Activated CD8-positive, alpha-beta memory T cell treated with anti-CD3 and anti-CD28 coated beads, Interleukin-2, amount 10 ng/mL, durations not matched to agents 7 days and 5 days (primary cell): ENCODE measurements at places on chromosomes 13 and 19.

DNA sequence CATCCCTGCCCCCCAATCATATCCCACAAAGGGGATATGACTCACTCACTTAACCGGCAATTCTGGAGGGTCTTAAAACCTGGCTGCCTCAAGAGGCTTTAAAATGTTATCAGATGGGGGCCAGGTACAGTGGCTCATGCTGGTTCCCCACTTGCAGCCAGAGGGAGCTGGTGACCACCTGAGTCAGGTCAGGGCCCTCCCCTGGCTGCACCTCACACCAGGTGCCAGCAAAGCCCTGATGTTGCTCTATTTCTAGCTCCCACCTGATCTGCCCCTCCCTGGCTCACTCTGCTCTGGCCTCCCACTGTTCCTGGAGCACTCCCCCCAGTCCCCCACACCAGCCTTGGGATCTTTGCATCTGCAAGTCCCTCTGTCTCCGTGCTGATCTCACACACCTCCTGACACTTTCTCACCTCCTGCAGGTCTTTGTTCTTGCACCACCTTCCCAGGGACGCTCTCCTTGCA is 14.2 kb downstream of the HPN start:
- DNase-seq, result no peak

DNA sequence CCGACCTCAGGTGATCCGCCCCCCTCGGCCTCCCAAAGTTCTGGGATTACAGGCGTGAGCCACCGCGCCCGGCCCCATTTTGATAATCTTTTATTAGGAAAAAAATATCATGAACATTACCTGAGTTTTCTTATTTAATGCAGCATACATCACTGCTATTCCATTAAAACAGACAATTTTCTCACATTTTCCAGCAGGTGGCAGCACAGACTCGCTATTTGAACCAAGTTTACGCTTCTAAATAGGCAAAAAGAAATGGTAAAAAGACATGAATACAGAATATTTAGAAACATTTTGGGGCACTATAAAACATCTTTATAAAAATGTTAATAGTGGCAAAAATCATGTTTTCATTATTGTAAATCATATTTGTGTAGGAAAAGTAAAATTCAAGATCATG is 903.1 kb downstream of the SLITRK6 start:
- DNase-seq, result no peak

DNA sequence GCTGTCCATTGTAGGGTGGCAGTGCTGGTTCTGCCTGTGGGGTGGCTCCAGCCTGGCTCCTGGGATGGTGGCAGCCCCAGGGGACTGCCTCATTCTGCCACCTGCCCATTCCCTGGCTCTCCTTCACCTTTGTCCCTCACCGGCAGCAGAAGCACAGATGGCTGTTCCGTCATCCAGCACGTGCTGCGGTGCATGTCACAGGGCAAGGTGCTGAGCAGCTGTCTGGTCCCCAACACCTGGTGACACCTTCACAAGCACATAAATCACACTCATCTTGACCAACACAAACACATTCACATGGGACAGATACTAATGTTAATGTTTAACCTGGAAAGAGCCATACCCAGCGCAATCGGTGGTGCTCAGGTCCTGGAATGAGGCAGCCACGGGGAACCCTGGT is 126.8 kb downstream of the UQCRFS1 start:
- no peak for DNase-seq

DNA sequence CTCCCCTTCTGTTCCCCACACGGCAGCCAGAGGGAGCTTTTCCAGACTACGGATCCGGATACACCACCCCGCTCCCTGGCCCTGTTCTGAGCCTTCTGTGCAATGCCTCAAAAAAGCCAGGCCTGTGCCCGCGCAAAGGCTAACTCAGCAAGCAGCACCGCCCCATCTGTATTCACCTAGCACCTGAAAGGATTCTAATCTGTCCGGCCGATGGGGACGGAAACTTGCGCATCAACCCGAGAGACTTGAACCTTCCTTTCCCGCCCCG is 589 bp downstream of the ZBTB45 start:
- DNase-seq, result peak; percentile 72

DNA sequence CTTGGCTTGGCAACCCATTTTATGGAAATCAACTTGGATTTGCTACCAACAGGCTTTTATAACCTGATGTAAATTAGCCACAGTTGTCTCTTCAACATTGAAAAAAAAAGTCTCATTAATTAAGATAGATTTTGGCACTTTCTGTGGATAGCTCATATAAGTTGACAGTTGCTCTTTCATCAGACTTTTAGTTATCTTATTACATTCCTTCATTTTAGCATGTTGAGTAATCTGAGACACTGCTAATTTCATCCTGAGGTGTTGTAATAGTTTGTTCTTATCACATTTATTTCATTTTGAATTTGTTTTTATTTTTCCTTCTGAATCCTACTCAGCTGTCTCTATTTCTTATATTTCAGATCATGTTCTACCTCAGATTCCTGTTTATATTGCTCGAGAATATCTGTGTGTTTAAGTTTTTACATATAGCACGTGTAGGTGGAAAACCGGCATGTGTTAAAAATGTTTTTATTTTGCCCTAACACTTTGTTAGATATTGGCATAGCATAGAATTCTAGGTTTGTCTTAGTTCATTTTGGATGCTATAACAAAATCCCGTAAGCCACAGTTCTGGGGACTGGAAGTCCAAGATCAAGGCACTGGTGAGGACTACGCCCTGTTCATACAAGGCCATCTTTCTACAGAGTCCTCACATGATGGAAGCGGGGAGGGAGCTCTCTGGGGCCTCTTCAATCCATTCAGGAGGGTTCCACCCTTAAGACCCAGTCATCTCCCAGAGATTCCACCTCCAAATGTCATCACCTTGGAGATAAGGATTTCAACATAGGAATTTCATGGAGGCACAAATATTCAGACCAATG is 239.4 kb downstream of the COL4A1 start:
- no peak for DNase-seq

DNA sequence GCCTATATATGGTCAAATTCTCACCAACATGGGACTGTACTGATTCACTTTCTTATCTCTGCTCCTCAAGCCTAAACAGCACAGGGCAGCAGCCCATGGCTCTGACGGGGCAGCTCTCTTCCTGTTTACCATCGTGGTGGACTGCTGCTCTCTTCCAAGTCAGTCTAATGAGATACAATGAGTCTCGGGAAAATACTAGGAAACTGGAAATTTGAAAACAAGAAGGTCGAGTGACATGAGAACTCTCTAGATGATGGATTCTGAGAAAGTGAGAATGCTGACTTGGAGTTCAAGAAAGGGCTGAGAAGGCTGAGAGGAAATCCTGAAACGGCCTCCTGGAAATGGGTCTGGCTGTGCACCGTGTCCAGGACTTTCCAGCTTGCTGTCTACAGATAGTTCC is 122.8 kb upstream of the ARGLU1 start:
- no peak for DNase-seq

- DNase-seq, result no peak
Measured at GRCh38 chr13:75160984-75161383, 321.0 kb downstream of the TBC1D4 start.

DNA sequence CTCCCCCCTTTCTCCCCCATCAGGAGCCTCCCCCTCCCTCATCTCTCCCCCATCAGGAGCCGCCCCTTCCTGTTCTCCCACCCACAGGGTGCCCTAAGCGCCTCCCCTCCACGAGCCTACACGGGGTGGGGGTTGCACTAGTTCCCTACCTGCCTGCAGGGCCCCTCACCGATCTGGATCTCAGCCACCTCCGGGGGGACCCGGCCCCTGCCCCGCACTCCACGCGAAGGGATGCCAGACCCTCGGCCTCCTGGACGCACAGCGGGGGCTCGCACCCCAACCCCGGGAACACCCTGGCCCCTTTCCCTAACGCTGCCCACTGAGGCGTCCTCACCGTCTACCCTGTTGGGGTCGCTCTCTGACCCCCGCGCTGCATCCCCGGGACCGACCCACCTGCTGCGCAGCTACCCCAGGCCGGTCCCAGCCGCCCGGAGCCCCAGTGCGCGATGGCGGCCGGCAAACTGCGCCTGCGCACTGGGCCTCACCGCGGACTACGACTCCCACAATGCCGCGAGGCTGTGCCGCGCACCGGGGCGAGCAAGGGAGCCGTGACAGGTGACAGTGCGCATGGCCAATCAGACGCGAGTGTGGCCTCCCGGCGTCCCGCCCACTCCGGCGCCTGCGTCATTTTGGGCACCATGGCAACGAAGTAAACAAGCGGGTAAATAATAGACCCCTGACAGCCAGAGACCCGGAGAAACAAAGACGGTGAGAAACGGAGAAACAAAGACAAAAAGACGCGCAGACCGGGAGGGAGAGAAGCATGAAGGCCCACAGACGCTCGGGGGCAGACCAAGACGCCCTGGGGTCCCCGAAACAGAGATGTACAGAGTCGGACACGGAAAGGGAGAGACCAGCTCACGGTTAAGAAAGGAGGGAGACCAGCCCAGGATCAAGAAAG is at the start of gene ZSCAN18:
ZSCAN18 (minus strand) TSS at position 451 of the 901 bp plus-strand sequence. CDS start 7,964 bp downstream, outside the sequence.
- peak; percentile 96 for DNase-seq

DNA sequence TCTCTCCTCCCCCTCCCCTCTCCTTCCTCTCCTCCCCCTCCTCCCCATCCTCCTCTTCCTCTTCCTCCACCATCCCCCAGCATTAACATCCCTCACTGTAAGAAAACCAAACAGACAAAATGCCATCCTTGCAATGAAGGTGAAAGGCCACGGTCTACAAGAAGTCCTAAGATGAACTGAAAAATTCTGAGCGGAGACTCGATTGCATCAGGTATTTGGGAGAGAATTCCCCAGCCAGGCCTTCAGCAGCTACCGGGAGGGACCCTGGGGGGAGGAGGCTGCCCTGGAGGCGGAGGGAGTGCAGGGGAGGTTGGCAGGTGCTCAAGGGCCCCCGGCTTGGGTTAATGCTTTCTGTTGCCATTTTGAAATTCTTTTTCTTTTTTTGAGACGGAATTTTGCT is 10.1 kb upstream of the TIMM44 start:
- DNase-seq, result no peak

- DNase-seq, result no peak
Measured at GRCh38 chr19:34317311-34317927, 47.6 kb upstream of the GPI start.

- DNase-seq, result no peak
Measured at GRCh38 chr13:26600343-26600742, 42.9 kb downstream of the WASF3 start.

DNA sequence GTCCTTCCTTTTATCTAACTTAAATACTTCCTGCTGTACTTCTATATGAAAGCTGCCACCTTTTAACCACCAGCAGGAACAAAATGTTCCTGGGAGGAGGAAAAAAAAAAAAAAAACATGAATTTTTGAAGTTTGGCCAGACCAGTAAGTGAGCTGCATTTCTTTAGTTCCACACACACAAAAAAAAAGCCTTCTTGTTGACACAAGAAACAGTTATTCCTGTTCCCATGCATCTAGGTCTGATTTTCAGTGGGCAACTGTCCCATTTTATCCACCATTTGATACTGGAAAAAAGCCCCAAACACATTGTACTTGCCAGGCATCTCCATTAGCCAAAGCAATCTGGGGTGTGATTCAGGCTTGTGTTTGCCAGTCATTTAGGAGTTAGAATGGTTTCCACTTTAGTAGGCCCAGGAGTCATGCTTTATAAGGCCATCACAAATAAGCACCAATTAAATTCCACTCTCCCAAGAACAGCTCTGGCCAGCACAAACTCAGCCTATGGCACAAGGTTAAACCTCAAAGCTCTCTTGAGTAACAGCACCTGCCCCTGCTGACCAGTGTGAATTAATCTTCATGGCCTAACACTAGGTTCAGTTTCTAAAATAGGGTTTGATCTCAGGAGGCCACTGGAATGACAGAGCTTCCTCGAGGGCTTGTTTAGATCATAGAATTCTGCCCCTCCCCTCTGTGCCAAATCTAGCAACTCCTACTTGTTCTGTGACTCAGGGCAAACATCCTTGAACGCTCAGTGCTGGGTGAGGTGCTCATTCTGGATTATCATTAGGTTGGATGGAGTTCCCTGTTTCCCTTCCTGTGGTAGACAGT is 67.1 kb downstream of the NUFIP1 start:
- no peak for DNase-seq
